IMR-90 (cell line): ENCODE measurements at places on chromosomes 1 and 21. TPM values are rescaled to one million over a fixed set of nuclear protein-coding genes. Genes with fewer than 3 reads are reported as not detected.

Gene IL22RA1
- total RNA-seq: not detected in 2 replicates

Gene RGS8
- not detected in 2 replicates for total RNA-seq

Gene RXFP4
- total RNA-seq: not detected in 2 replicates

DNA sequence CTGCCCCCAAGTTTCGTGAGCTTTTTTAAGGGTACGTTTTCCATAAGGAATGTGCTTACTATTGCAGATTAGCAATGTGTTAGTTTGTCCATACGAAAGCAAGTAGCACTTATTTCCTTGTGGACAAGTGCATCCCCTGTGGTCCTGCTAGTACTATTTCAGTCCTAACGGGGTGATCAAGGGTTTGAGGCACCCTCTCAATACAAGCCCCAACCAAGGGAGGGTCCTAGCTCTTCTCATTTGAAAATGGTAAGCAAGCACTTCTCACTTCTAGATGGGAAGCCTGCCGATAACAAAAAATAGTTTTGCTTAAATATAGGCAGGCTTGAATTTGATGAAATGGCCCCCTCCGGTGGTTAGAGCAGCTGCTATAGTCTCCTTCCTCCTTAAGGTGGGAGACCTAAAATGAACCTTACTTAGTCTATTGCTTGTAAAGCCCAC, 64.0 kb upstream of the HMCN1 start:
- DNase-seq: peak; percentile 55

GRCh38 chr1:95223110-95223509, 10.9 kb upstream of the RWDD3 start:
- DNase-seq: peak; percentile 70

Gene GRIK1
- total RNA-seq: not detected in 2 replicates

- no peak for DNase-seq
Measured at GRCh38 chr1:182249201-182249676, 142.4 kb downstream of the GLUL start.

- DNase-seq: no peak
Measured at GRCh38 chr1:8854240-8854639, 24.2 kb downstream of the ENO1 start.

DNA sequence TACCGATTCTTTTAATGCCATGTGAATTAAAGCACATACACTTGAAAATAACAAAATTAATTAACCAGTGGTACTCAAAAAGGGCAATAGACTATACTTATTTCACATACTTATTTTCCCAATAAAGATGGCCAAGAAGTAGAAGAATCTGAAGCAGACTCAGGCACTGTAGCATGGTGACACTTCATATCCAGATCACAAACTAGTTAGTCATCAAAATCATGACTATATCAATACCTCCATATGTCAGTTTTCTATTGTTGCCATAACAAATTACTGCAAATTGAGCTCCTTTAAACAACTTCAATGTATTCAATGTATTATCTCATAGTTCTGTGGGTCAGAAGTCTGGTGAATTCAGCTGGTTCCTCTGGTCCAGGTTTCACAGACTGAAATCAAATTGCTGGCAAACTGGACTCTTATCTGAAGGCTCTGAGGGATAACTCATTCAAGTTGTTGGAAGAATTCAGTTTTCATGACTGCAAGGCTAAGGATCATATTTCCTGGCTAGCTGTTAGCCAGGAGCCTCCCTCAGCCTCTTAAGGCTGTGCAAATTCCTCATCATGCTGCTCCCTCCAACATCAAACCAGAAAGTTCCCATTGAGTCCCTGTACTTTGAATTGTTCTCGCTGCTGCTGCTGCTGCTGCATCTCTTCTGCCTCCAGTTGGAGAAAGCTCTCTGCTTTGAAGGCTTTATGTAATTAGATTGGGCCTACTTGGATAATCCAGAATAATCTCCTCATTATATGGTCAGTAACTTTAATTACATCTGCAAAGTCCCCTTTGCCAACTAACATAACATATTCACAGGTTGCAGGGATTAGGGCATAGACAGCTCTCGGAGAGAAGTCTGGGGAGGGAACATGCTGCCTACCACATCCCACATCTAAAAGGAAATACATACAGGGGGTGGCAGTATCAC, 91.5 kb downstream of the MRPL39 start:
- DNase-seq: peak; percentile 71

GRCh38 chr1:26981146-26981846, 12.2 kb upstream of the TRNP1 start:
- DNase-seq: no peak

- peak; percentile 9 for DNase-seq
Measured at GRCh38 chr21:38729754-38730379, 75.9 kb upstream of the ETS2 start.

DNA sequence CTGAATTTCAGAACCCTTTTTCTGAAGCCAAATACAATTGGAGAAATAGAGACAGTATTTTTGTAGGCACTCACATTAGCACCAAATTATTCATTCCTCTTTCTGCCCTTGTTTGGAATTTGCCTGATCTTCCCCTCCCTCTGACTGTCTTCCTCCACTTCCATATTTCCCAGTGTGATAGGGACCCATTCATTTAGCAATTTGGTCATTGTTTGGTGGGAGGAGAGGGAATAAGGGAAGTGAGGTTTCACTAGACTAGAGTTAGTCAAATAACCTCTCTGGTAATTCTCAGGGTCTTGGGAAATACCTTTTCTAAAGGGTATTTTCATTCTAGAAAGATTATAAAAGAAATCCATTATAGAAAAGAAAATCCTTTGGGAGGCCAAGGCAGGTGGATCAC, 31.0 kb upstream of the MTMR11 start:
- no peak for DNase-seq

DNA sequence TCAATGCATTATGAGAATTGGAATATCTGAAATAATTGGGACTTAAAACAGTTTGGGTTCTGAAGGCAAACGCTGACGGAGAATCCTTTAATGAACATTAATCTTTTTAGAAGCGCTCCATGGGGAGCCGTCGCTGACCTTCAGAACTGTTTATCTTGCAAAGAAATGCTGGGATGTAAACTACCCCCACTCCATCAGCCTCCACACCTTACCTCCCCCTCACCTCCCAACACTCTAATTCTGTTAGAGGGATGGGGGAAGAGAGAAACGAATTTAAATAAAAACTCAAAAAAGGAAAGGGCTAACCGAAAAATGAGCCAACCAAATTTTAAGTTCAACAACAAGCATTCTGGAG, 44.1 kb upstream of the DNAJC6 start:
- DNase-seq: no peak

Gene MCOLN2
- 0.54 and 1.1 TPM in 2 replicates for total RNA-seq

DNA sequence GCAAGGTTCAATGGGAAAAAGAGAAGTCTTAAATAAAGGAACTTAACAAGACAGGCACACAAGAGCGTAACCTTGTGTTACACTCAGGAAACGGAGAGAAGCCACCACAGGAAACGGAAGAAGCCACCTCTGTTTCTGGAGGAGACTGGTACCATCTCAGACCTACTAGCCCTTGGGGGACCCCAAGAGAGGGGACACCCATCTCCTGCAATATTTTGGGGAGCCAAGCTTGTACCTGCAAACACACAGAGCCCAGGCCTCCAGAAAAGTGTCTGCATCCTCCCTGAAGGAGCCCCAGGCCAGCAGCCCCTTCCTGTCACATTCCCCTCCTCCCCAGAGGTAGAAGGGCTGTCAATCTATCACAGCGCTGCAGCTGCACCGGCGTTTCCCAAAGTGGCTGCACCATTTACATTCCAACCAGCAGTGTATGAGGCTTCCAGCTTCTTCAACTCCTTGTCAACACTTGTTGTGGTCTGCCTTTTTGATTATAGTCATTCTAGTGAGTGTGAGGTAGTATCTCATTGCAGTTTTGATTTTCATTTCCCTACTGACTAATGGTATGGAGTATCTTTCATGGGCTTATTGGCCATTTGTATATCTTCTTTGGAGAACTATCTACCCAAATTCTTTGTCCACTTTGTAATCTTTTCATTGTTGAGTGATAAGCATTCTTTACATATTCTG, 23.0 kb upstream of the PADI1 start:
- no peak for DNase-seq
